ENCODE measurements at places on chromosomes 7 and 10.

DNA sequence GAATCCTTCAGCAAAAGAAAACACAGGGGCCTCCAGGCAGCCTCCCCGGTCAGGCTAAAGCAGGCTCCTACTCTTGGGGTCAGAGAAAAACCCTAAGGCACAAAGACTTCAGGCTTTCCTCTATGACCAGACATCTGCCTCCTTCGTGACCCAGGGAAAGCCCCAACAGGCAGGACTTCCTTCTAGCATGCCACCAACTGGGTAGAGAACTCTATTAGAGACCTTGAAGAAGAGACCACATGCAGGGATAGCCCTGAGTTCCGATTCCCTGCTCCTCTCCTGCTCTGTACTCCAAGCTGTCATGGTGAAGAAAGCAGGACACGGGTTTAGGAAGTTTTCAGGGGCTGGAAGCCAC is 1.3 kb downstream of the TRPV6 start:
- DNase-seq = no peak

- DNase-seq = no peak
Observed at GRCh38 chr7:121369462-121369861, 26.6 kb downstream of the FAM3C start.

DNA sequence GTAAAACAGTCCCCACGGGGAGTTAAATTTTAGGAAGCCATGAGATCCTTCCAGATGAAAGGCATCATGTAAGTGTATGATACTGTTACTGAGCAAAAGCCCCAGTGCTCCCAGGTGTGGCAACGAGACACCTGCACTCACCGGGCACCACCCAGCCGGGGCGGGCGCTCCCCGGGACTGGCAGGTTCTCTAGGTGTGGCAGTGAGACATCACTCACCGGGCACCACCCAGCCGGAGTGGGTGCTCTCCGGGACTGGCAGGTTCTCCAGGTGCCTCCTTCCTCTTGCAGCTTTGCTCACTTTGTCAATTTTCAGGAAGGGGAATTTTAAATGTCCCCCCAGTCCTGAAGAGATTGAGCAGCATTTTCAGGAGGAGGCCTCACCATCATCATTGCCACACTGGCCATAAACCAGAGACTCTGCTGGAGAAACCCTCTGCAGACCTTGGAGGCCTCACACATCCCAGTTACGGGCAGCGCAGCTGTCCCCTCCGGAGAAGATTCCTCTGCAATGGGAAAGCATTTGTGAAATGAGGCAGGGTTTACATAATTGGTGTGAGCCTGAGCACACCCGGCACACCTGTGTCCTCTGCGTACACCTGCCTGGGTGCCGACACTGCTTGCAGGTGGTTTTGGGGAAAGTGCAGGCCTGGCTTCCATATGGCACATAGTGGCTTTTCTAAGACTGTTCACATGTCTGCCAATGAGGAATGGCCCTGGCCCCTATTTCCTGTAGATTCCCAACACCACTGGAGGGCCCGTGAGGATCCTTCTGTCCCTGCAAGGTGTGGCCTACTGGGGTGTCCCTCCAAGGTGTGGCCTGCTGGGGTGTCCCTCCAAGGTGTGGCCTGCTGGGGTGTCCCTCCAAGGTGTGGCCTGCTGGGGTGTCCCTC is 191.4 kb downstream of the EBF3 start:
- no peak for DNase-seq

DNA sequence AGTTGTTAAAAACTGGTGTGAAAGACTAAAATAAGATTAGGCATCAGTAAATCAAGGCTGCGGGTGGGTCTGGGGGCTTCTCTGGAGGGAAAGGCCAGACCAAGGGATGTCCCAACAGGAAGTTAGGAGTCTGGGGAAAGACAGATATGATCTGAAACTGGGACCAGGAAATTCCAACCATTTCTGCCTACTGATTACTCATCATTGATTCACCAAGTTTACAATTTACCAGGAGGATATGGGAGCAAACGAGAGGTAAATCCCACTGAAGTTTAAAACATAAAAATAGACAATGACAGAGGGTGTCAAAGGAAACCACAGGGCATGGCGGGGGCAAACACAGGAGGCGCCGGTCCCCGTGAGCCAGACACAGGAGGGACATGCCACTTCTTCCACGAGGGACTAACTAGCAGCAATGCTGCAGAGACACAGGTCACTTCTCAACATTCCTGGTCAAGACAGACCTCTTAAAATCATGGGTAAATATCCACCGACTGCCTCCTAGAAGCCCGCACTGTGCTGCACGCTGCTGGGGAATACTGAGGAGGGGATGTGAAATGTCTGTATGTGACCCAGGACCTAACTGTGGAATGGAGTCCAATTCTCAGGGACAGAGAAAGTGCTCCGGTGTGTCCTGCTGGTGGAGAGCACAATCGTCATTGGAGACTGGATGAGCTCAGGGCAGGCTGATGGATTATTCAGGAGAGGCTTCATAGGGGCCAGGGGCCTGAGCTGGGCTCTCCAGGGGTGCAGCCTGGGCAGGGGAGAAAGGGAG is 153.4 kb upstream of the KLF14 start:
- no peak for DNase-seq

- no peak for DNase-seq
Observed at GRCh38 chr10:31745612-31746376, 182.8 kb downstream of the ARHGAP12 start.

DNA sequence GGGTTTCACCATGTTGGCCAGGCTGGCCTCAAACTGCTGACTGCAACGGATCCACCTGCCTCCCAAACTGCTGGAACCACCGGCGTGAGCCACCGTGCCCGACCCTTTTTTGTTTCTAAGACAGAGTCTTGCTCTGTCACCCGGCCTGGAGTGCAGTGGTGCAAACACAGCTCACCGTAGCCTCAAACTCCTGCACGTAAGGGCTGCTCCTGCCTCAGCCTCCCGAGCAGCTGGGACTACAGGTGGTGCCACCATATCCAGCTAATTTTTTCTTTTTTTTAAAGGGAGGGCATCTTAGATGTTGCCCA is 36.4 kb downstream of the ADAP1 start:
- DNase-seq = no peak

- DNase-seq = no peak
Observed at GRCh38 chr7:69656890-69657289, 58.6 kb downstream of the AUTS2 start.

DNA sequence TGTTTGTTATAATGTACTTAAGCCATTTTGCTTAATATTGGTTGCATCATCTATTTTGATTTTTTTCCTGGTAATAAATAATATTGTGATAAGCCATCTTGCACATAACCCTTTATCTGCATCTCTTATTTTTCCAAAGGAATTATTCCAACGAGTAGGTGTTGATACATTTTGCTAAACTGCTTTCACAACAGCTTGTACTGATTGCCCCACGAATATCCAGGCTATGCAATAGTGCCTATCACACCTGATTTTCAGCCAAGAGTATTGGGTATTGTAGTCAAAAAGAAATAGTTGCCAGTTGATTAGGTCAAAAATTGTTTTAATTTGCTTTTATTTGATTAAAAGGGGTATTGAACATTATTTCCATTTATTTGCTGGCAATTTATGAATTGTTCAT is 20.7 kb downstream of the CREB5 start:
- no peak for DNase-seq

GRCh38 chr7:92244808-92245486 is 767 bp downstream of the KRIT1 start:
- no peak for DNase-seq

GRCh38 chr10:25701652-25702051 is 232.4 kb upstream of the MYO3A start:
- no peak for DNase-seq

GRCh38 chr7:131533566-131534561 is 22.6 kb downstream of the PODXL start:
- DNase-seq = no peak

GRCh38 chr7:98458090-98458875 is 57.4 kb upstream of the BAIAP2L1 start:
- DNase-seq = no peak

DNA sequence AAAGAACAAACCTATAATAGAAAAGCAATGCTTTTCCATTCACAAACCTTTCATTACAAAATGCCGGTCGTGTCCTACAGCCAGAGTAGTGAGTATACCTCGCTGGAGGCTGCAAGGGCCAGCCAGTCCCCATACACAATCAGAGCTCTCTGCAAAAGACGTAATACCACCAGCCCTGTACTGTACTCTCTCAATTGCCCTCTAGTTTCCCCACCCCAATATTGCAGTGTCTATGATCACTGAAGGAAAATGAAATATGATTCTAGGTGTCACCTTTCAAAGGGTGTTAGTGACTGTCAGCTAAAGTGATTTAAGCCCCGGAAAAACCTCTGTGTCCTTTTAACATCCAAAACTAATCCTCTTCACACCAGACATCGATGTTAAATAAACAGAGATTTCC is 24.8 kb downstream of the PLXNA4 start:
- DNase-seq = no peak

DNA sequence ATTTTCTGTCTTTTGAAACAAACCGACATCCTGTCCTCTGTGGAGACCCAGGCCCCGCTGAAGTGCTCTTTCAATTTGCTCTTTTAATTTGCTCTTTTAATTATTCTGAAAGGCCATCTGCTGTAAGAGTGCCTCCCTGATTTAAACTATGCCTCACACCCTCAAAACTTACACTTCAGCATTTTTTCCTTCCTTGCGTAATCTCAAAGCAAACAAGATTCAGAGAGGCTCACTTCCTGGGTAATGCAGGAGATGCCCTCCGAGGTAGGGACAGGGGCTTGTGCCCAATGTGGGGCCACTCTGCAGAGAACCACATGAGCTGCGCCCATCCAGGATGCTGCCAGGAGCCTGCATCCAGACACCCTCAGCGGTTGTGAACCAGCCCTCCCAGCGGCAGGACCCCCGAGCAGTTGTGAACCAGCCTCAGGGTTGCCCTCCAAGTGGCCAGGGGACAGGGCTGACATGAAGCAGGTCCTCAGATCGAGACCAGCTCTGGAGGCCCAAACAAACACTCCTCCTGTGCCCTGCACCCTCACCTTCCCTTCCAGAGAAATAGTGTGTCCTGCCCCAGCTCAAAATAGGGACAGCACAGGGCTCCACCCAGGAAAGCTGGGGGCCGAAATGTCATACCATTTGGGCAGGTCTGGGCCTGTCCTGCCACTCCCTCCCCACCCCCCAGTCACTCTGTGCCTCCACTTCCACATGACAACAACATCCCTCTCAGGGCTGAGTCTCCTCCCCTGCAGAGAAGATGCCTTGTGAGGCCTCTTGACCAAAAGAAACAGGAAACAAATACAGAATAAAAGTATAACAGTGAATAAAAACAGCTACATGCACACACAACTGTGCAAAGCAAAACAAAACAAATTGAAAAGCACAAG is 190.4 kb downstream of the PTPRN2 start:
- no peak for DNase-seq

DNA sequence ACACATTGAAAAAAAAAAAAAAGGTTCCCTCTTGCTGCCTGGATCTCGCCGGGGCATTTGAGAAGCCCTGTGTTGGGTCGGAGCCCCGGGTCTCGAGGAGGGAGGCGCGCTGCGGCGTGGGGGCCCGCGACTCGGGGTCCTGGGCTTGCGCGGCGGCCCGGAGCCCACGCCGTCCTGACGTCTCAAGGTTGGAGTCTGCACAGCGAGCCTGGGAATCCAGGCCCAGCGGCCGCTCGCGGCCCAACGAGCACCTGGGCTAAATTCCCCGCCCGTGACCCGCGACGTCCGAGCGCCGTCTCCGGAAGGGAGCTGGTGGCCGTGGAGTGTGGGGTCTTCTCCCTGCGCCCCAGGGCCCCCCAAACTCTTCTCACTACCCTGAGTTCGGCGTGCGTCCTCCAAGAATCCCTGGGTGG is 1.4 kb upstream of the CTBP2 start:
- DNase-seq = no peak

- DNase-seq = no peak
Observed at GRCh38 chr10:116522803-116523381, 22.8 kb upstream of the PNLIP start.

DNA sequence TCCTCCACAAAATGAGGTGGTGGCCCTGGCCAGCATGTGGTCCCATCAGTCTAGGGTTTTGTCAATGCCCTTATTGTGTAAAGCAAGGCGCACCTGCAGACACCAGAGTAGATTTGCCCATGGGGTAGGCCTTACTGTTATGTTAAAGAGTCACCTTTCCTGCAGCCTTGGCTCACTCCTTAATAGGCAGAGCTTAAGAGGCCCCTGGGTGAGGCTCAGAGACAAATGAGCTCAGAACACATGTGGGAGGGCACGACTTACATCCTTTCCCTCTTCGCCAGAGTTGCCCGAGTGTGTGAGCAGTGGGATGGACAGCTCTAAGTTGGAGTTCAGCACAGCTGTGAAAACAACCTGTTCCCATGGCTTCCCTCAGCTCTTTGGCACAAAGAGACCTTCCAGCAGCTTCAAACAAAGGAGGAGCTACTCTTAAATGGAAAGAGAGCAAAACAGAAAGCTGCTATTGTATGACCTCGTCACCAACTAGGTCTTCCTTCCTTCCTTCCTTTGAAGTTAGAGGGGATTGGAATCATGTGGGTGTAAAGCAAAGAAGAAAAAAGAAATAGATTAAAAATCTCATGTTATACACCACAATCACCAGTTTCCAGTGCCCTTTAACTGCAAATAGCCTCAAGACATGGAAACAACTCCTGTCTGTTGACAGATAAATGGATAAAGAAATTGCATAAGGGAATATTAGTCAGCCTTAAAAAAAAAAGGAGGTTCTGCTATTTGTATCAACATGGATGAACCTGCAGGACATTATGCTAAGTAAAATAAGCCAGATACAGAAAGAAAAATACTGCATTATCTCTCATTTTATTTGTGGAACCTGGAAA is 11.9 kb upstream of the XPNPEP1 start:
- no peak for DNase-seq

DNA sequence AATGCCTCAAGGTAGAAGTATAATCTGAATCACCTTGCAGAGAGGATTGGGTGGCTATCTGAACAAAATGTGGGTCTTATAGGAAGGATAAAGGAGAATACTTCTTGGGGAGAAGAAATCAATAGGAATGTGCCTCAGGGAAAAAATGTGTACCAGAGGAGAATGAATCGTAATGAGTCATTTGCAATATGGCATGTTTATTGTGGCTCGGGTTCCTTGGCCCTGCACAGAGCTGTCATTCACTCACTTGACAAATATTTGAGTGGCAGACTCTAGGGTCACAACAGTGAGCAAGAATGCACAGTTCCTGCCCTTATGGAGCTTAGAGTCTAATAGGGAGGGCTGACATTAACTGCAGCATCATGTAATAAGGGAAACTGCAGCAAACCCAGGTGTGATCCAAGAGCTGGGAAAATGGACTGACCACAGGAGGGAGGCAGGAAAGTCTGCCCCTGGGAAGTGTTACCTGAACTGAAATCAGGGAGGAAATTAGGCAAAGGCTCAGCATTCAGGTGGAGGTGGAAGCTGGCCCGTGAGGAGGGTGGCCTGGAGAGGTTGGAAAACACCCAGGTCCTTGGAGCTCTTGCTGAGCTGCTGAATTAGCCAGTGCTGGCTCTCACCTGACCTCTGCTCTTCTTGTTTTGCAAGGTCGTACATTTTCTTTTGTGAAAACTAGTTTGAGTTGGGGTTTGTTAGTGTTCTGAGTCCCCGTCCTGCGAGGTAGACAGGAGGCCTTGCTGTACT is 203.9 kb downstream of the FRMD4A start:
- no peak for DNase-seq

GRCh38 chr7:155466814-155467733 is 9.1 kb downstream of the EN2 start:
- no peak for DNase-seq

- DNase-seq = no peak
Observed at GRCh38 chr10:32379950-32380551, 33.1 kb upstream of the EPC1 start.

Data from activated CD8-positive, alpha-beta memory T cell treated with anti-CD3 and anti-CD28 coated beads for 4 hours (primary cell).